Brain microvascular endothelial cell (primary cell): ENCODE measurements at places on chromosomes 3 and 15.

- DNase-seq = no peak
Measured at GRCh38 chr3:11204697-11205348, 50.5 kb downstream of the HRH1 start.

DNA sequence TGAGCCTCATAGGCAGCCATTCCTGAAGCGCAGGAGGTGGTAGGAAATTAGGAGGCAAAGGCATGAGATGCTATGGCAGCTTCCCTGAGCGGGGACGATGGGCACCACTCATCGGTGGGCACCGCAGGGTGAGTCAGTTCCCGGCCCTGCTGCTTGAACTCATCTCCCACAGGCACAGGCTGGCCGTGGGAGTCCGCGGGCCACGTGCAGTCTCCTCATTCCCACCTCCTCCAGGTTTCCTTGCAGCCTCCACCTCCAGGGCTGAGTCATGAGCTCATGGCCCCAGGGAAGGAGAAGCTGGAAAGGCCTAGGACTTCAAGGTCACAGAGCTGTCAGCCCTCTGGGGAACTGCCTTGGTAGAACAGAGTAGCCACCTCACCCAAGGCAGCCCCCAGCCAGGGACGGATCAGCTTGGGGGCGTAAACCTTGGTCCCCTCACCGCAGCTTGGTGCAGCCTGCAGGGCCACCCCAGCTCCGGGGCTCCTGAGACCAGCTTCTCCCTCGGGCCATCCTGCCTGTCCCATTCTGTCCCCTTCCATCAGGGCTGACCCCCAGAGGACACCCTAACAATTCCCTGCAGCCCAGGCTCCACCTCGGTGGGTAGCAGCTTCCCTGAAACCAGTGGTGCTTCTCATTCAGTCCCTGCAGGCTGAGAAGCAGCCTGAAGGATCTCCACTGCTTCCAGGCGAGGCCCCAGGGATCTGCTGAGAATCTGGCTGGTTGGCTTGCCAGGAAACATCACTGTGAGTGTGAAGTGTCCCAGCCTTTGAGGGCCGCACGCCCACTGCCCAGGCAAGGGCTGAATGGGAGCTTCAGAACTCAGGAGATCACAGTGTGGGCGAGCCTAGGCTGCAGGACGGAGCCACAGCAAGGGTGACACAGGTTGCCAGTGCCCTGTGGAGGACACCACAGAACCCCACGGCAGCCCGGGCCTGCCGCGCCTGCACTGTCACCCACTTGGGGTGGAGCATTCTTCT is 150.7 kb upstream of the MEF2A start:
- no peak for DNase-seq

GRCh38 chr3:69697381-69697780 is 41.9 kb upstream of the MITF start:
- no peak for DNase-seq

- DNase-seq = no peak
Measured at GRCh38 chr3:88936831-88937230, 170.6 kb upstream of the EPHA3 start.

DNA sequence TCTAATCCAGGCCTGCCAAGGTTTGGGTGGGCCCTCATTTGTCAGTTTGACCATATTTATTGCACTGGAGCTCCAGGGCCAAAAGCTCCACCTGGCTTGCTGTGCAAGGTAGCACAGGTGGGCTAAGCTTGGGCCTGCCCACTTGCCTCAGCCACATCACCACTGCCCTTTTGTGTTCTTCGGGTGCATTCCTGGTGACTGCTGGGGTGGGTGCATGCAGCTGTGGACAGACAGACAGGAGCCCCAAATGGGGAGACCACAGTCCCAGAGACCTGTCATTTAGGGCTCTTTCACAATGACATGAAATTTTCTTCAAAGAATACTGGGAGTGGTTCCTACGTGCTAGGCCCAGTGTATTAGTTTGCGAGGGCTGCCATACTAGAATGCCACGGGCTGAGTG is 2.7 kb downstream of the MESP2 start:
- DNase-seq = no peak

DNA sequence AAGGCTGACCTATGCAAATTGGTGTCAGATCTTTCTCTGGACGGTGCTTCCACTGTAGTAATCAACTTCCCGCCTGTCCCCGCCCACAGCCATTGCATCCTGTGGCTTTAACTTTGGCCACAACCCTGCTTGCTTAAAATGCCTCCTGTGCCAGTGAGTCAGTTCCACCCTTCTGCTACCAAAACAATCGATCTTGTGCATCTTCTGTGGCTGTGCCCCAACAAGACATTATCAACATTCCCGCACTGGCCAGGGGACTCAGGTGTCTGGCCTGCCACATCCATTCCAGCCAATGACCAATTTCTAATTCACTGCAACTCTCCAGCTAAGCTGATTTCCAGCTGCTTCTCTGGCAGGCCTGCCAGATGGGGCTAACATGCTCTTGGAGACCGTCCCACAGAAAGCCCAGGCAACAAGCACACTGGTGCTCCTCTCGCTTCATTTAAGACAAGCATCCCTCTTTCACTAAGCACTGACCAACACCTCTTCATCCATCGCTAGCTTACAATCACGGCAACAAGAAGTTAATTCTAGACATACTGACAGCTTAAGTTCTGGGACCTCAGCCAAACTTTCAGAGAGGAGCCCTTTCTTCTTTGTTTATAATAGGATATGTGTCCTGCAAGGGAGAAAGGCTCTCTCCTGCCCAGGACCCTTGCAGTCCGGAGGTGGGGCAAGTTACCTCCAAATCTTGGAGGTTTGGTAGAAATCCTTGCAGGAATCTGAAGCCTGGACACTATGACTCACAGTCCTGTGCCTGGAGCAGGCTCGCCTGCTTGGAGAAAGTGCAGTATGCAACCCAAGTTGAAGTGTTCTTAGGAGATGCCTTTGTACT is 6.7 kb downstream of the CA12 start:
- DNase-seq = peak; percentile 51

DNA sequence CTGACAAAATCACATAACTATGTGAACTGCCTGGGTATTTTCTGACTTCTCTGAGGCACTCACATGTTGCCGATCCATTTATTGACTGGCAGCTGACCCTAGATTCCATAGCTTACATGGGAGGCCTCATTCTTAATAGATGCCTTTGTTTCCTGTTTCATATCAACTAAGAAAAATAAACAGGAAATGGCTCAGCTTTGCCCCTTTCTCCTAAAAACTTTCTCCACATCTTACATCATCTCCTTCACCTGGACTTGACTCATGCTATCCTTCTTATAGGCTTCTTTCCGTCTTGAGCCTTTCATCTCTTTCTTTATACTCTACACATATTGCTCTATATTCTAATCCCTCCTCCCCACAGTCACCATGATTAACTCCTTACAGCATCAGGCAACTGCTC is 38.0 kb downstream of the TXNRD3 start:
- DNase-seq = no peak

DNA sequence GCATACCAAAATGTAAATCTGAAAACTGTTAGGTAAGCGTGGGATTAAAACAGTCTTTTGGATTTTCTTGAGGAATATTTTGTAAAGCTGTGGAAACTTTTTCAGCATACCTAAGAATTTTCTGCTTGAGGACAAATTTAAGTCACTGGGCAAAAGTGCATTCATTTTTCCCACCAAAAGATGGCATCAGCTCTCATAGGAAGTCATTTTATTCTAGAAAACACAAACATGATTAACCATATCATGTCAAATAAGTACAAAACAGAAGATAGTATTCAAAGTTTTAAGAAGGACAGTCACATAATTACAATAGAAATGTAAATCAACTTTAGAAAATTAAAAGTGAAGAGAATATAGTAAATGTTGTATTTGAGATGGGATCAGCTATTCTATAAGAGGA is 63.5 kb downstream of the SLC49A4 start:
- peak; percentile 12 for DNase-seq

GRCh38 chr3:111763968-111764367 is 95.1 kb upstream of the PHLDB2 start:
- DNase-seq = no peak

DNA sequence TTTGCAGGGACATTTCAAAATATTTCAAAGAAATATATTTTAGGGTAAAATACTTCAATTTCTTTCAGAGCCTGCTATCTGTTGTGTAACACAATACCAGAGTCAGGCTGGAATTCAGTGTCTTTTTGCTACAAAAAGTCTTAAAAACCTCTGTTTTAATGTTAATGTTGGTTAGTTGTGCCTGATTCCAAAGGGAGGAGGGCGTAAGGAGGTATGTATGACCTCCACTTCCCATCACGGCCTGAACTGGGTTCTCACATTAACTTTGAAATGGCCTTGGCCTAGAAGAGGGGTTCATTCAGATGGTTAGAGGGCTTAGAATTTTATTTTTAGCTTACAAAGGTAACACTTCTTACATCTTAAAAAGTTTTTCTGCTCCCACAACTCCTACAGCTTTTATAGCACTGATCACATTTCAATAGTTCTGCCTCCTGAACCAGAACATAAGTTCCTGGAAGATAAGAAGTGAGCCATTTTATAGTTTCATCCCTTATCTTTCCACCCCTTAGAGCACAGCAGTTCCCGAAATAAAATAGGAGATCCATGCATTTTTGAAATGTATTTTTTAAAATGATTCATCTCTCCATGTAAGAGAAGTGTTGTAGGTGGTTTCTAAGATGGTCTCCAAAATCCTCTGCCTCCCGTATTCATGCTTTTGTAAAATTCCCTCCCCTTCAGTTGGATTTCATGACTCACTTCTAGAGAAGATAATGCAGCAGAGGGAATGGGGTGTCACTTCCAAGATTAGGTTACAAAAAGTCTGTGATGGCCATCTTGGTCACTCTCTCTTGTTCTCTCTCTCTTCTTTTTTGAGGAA is 543.1 kb upstream of the NECTIN3 start:
- DNase-seq = no peak

DNA sequence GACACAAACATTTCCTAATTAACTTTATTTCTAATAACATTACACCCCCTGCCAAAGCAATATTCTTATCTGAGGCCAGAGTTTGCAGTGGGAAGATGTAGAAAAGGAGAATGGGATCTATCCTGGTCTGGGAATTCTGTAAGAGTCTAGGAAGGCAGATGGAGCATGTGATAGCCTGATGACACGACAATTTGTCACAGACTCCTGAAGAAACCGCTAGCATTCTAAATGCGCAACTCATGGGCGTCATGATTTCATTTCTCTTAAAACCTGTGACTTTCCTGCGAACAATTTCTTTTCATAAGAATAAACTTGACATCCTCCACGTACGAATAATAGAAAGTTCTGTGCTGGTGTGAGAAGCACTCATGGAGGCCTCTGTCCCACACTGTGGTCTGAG is 72.9 kb upstream of the ATP10A start:
- DNase-seq = no peak

DNA sequence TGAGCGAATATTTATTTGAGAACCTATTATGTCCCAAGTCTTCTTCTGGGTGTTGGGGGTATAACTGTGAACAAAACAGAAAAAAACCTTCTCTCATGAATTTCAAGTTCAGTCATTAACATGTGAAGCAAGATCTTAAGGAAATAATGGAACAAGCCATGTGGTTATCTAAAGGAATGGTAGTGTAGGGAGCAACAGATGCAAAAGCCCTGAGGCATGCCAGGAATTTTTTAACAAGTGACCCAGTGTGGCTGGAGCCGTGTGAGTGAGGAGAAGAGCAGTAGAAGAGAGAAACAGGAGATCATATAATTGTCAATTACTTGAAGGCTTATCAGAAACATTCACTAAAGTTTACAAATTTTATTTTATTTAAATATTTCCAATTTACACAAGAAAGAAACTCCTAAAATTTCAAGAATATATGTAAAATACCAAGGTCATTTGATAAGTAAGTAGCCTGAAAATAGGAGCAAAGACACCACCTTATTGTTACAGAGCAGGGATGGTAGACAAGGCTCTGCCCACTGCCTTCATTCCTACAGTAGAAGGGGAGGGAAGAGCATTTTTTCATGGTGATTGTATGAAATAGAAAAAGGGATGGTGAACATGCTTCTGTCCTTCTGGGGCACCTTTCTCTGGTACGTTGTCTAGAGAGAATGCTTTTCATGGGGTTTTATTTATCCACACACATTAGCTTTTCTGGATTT is 345.1 kb downstream of the PLOD2 start:
- DNase-seq = no peak

DNA sequence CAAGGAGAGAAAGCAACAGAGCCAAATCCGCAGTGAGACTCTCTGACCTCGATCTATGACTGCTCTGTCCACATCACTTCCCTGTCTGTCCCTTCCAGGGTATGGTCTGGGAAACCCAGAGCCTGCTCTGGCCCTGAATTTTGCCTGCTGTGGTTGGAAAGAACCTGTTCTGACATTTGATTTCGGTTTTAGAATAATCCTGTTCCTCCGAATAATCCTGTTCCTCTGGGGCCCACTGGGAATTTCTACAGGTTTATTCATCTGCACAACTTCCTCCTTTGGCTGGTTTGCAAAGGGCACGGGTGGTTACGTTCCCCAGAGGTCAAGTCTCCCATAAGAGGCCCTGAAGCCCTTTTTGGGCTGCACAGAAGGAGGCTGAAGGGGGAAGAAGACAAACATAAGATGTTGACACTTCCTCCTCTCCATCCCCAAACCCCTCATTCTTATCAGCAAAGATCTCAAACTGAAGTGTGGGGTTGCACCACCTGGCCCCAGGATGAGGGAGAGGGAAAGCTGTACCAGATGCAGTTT is 10.6 kb downstream of the LAMP3 start:
- DNase-seq = no peak

GRCh38 chr15:74817370-74817737 is 4.7 kb downstream of the LMAN1L start:
- peak; percentile 5 for DNase-seq

GRCh38 chr3:14620512-14620911 is 31.1 kb upstream of the CCDC174 start:
- no peak for DNase-seq

GRCh38 chr3:107206141-107206540 is 171.1 kb upstream of the CCDC54 start:
- DNase-seq = peak; percentile 77

DNA sequence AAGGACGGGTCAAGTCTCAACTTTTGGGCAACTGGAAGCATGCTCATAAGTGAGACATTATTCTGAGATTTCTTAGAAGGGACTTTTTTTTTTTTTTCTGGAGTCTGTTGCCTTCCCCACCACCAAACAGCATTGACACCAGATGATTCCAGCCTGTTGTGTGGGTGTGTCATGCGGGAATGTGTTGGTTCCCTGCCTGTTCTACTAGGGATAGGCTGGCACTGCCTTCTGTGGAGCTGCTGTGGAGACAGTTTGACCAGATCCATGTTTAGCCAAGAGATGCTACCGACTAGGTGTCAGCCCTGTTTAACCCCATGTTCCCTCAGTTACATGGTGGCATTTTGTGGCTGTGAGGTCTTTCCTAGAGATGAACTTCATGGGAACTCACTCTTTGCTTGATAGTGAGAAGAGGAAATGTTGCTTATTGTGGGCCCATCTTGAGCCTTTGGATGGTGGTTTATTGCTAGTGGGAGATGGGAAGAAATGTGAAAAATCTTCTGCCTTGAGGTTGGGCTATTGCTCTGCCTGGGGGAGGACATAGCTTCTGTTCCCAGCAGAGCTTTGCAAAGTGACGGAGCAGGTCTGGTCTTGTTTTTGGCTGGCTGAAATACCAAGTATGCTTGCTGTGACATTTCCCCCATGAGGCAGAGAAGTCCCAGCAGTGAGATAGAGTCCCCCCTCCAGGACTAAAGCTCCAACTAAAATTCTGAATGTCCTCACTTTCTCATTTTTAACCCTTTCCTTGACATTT is 31.3 kb downstream of the TRAK1 start:
- DNase-seq = no peak
